ENCODE measurements at places on chromosomes 12 and 14.

GRCh38 chr12:39011166-39011565 lies 105.8 kb upstream of the CPNE8 start:
- DNase-seq, result no peak

DNA sequence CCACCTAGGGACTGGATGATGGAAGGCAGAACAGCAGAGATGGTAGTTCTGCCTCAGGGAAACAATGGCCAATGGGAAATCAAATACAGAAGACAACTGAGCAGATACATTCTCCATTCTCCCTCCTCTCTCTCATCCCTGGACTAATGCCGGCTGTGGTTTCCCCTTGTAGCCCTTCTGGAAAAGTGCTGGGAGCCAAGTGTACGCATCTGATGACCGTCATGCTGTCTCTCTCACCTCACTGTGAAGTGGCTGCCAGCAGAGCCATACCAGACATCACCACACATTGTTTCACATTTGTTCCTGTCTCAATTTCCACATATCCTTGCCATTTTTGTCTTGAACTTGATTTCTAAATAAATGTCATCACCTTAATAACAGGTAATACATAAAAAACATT lies 3.1 kb downstream of the TAS2R46 start:
- DNase-seq, result no peak

DNA sequence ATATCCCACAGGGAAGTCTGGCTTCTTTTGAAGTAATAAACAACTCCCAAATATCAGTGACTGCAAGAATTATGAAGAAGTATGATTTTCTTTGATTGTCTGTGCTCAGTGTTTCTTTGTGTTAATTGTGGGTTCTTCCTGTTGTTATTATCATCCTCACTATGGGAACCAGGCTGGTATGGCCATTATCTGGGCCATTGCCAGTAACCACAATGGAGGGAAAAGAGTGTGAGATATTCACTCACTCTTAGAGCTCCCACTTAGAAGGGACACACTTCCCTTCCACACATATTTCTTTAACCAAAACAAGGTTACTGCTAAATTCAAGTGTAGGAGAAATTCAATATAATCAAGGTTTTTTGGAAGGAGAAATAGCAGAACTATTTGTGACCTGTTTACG lies 503.7 kb downstream of the SLC6A15 start:
- DNase-seq, result no peak

DNA sequence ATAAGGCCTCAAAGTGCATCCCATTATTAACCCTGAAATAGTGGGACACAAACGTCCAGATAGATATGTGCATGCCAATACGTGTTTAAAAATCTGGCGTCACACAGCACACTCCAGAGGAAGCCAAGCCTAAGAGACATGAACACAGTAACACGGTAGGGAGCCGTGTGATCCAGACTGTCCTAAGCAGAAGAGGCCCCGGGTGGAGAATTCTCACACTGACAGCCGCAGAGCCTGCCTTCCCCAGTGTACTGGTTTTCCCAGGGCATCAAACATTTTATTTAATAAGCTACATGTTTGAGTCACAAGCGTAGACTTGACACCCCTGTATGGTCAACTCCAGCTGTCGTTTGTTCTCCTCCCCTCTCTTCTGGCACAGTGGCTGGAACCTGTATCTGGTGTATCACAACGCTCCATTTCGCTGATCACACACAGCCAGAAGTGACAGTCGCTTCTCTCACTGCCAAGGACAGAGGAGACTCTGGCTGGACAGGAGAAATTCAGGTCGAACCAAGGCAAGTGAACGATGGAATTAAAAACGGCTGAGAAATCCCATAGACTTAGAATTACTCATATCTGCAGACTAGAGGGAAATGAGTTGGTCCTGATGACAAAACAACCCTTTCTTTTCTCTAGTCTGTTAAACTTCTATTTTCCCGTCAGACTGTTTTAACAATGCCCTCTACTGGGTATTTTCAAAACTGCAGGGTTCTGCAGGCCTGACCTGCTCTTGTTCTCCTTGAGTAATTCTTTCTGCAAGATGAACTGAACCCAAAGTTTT lies 359.9 kb downstream of the RGS6 start:
- DNase-seq, result peak; percentile 49

DNA sequence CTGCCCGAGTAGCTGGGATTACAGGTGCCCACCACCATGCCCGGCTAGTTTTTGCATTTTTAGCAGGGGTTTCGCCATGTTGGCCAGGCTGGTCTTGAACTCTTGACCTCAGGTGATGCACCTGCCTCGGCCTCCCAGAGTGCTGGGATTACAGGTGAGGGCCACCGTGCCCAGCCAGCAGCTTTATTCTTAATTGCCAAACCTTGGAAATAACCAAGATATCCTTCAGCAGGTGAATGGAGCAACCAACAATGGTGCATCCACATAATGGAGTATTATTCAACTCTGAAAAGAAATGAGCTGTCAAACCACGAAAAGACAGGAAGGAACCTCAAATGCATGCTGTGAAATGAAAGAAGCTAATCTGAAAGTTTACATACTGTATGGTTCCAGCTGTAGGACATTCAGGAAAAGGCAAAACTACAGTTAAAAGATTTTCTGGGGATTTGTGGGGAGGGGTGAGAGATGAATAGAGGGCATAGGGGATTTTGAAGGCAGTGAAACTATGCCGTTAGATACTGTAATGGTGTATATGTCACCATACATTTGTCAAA lies 118.8 kb upstream of the CCND2 start:
- no peak for DNase-seq

DNA sequence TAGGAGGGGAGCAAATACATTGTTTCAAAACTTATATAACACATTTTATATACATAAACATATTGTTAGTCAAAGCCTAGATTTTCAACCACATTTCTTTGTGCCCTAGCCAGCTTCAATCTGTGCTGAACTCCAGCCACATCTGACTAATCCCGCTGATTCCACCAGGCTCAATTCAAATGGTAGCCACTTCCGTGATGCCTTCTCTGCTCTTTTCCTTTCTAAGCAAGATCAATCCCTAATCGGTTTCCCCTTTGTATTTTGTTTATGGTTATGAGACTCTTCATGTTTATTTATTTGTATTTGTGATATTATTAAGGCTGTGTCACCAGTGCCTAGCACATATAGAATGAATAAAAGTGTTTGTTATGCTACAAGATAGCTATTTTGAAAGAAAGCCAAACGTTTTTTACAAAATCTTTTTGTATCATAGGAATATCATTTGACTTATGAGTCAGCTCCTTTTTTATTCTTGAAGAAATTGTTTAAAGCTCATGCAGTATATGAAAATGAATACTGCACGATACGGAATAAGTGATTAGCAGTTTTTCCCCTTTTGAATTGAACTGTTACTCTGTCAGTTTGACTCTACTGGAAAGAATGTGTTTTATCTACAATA lies 110.2 kb downstream of the PLEKHA5 start:
- peak; percentile 83 for DNase-seq

DNA sequence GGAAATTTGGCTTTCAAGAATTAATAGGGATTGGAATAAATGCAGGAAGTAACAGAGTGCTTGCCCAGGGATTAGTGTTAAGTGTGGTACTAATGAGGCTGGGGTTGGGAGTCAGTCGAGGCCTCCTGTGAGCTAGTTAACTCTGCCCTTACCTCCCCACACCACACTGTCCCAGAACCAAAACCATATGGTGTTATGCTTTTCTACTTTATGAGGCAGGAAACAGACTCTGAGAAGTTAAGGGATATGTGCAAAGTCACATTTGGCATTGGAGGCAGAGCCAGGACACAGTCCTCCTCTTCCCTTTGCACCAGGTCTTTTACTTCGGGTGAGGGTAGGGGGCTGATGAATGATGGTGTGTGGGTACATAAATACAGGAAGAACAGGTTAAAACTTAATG lies 41.9 kb downstream of the PELI2 start:
- DNase-seq, result no peak

DNA sequence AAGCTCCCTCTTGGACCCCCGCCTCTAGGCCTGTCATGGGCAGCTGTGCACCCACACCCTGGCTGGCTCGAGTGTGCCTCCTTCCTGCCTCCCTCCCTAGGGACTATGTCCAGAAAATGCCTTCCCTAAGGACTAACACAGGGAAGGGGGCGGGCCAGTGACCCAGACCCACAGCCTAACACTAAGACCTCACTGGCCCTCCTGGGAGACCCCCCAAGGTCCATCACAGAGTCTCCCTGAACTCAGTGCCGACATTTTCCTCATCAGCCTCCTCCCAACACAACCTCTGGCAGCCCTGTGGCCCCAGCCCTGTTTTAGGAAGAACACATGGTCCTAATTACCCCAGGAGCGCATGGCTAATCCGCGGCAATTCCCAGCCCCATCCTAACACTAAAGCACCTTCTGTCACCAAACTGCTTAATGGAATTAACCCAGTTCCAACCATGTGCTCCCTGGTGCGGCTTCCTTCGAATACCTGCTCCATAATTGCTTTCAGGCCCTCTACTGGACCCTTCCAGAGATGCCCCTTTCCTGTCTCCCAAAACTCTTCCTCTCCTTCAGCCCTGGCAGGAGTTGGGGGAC lies 5.6 kb downstream of the MSI1 start:
- DNase-seq, result no peak

- DNase-seq, result peak; percentile 37
Observed at GRCh38 chr14:35687335-35687939, 121.7 kb downstream of the RALGAPA1 start.

GRCh38 chr12:16606201-16606849 lies 363 bp upstream of the LMO3 start:
- peak; percentile 53 for DNase-seq

- peak; percentile 85 for DNase-seq
Observed at GRCh38 chr14:102805371-102805891, 28.2 kb downstream of the TRAF3 start.

- DNase-seq, result peak; percentile 70
Observed at GRCh38 chr12:22874151-22874550, 249.2 kb downstream of the ETNK1 start.

DNA sequence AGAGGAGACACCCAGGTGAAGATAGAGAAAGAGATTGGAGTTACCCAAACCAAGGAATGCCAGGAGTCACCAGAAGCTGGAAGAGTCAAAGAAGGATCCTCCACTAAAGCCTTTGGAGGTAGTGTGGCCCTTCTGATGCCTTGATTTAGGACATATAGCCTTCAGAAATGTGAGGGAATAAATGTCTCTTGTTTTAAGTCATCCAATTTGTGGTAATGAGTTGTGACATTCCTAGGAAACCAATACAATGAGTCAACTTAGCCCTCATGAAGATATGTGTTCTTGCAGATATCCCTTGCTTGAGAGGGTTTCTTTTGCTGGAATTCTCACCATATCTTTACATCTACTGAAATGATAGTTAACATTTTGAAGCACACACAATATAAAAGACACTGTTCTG lies 58.8 kb downstream of the CCER1 start:
- DNase-seq, result peak; percentile 56

DNA sequence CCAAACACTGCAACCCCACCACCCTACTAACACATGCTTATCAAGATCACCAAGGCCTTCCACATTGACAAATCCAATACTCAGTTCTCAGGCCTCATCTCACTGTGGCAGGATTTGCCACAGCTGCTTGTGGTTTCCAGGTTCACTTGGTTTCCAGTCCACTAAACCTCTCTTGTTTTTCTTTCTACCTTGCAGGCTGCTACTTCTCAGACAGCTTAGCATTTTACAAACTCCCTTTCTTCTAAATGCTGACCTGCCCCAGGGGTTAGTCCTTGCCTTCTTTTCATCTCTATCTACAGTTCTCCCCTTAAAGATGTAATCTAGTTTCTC lies 84.1 kb downstream of the BCAT1 start:
- DNase-seq, result peak; percentile 82

- DNase-seq, result no peak
Observed at GRCh38 chr12:104054681-104055346, 4.8 kb upstream of the GLT8D2 start.

DNA sequence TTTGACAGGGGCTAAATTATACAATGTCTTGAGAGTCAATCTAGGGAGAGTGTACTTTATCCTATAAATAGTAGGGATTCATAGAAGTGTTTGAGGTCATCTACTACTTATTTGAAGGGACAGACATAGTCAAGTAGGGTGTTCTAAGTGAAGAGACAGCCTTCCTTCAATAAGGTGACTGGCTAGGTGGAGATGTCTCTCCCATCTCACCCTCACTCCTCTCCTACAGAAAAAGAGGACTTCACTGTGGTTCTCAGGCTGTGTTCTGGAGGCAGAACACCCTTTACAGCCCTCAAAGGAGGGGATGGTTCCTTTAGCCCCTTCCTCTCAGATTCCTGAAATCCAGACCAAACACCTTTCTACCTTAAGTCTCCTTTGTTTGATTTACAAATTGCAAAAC lies 2.8 kb upstream of the NFE2 start:
- DNase-seq, result no peak

GRCh38 chr12:52195065-52195730 lies 3.4 kb upstream of the KRT80 start:
- DNase-seq, result no peak

DNA sequence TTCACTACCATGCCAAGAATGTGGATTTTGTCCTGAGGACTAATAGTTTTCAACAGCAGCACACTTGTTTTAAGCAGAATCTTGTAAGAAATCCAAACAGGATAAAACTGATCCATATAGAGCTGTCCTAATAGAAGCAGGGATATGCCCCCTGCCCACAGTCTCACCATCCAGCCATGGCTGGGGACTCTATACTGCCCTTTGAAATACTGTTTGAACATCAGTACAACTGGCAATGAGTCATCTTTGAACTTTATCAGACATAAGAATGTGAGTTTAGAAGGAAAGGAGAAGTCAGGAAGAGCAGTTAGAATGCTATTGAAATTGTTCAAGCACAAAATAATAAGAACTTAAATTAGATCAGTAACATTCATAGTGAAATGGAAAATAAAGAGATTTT lies 3.8 kb upstream of the C12orf42 start:
- no peak for DNase-seq

DNA sequence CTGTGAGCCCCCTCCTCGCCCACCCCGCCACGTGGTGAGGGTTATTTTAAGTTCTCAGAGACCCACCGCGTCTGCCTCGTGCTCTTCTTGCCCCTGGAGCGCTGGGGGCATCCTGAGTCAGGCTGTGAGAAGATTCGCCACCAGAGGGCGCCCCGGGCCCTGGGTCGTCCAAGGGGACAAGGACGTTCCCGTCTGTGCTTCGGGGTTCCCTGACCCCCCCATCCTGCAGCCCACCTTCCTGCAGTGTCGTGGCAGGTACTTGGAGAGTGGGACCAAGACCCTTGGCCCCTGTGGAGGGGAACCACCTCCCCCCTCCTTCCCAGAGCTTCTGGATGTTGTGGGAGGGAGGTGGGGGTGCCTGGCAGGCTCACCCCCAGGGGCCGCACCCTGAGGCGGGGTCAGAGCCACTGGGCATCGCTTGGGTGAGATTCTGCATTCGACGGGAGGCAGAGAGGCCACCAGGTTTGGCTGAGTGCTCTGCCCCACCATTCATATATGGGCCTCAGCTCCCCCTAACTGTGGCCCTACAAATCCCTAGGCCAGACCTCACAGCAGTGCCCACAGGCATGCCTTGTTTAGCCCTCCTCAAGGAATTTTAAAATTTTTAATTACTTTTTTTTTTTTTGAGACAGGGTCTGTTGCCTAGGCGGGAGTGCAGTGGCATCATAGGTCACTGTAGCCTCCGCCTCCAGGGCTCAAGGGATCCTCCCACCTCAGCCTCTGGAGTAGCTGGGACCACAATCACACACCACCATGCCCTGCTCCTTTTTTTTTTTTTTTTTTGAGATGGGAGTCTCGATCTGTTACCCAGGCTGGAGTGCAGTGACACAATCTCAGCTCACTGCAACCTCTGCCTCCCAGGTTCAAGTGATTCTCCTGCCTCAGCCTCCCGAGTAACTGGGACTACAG lies 17.0 kb downstream of the RHOF start:
- no peak for DNase-seq

- DNase-seq, result no peak
Observed at GRCh38 chr12:132054983-132055382, 89.1 kb downstream of the DDX51 start.

GRCh38 chr12:21296751-21297406 lies 37.8 kb downstream of the SLCO1A2 start:
- peak; percentile 28 for DNase-seq

Measured in fibroblast of lung (primary cell).